ENCODE measurements at places on chromosomes 2 and 18.

- no peak for DNase-seq
Observed at GRCh38 chr18:79107886-79108285, 38.7 kb downstream of the ATP9B start.

GRCh38 chr2:172395503-172395902 lies 31.9 kb upstream of the ITGA6 start:
- DNase-seq = no peak

DNA sequence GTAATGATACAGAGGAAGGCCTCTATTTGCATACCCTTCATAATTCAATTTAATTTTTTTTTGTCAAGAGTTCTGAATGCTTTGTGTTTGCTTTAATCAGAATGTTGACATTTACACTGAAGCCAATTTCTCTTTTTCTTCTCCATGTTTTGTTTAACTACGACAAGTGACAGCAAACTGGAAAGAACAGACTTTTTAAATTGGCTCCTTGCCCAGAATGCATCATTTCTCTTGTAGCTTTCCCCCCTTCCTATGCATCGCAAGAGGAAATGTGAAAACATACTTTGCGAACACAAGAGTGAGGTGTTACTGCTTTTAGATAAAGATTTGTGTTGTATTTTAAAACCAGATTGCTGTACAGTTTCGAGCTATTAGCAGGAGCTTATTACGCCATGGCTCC lies 955.2 kb upstream of the CELF4 start:
- DNase-seq = no peak

- DNase-seq = no peak
Observed at GRCh38 chr2:232449964-232450363, 6.0 kb upstream of the ALPI start.

DNA sequence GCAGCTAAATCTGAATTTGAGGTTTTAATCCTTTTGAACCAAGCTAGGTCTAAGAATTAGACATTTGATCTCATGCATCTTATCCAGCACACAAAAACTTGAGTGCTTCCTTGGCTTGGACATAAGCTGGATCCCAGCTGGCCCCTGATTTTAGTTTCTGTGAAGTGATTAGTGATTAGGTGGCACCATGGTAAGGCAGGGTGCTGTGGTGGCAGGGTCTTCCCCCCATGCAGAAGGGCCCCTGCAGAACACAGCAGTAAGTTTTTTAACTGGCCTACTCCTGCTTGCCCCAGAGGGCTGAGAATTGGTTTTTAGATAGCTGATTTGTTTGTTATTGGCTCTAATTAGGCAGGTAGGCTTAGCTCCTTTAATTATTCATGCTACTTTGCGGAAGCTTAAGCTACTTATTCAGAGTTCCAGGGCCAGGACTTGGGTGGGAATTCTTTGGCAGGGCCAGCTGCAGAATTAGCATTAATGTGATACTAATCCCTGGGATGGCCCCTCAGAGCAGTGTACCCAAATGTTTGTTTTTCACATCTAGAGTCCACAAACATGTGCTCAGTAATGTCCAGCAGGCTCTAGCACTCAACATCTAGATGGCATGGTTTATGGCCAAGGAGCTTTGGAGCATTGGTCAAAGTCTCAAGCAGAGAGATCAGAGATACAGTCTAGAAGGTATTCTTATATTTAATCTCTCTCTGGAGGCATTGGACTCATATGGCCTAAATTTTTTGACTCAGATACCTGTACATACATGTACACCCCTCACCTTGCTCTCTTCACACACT lies 99.6 kb downstream of the FMNL2 start:
- DNase-seq = no peak

- DNase-seq = no peak
Observed at GRCh38 chr18:49742316-49743116, 70.8 kb downstream of the ACAA2 start.

DNA sequence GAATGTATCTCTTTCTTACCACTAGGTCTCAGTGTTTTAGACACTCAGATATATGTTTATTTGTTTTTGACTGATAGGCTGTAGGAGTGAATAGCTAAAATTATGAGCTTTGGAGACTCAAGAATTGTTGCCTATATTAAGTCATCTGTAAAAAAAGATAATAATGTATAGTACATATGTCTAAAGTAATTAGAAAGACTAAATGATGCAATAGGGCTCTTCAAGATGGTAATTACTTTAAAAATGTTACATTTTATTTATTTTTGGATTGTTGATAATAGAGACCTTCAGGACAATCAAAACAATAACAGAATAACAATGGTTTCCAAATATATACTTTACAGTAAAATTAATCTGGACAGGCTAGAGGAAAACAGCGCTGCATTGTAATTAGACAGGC lies 19.9 kb upstream of the SCN7A start:
- DNase-seq = no peak

DNA sequence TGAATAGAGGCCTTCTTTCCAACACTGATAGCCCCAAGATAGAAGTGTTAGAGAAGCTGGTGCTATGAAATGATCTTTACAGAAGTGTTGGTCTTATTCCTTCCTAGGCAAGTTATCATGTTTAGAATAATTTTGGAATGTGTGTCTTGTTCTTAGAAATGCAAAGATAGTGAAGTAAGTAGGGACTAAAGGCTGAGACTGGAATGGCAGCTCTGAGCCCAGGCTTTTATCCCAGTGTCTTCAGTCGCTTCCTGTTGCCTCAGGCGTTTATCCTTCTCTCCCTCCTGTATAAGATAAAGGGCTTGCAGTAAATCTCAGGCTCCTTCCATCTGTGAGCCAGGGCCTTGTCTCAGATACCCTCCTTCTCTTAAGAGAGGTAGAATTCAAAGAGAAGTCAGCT lies 218.1 kb downstream of the TPGS2 start:
- no peak for DNase-seq

DNA sequence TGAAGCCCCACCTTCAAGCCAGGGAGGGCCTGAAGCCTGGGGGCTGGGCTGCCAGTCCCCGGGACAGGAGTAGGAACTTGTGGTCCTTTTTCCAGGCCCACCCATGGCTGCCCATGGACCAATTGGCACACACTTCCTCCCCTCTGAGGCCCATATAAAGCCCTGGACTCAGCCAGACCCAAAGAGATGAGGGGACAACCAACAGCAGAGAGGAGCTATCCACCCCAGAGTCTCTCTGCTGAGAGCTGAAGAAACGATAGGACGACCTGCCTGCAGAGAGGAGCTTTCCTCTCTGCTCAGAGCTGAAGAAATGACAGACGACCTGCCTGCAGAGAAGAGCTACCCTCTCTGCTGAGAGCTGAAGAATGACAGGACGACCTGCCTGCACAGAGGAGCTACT lies 43.8 kb upstream of the PEX13 start:
- DNase-seq = no peak

GRCh38 chr2:29011418-29012060 lies 30.4 kb downstream of the TOGARAM2 start:
- no peak for DNase-seq

GRCh38 chr2:231003186-231003585 lies 7.3 kb downstream of the SPATA3 start:
- DNase-seq = no peak

DNA sequence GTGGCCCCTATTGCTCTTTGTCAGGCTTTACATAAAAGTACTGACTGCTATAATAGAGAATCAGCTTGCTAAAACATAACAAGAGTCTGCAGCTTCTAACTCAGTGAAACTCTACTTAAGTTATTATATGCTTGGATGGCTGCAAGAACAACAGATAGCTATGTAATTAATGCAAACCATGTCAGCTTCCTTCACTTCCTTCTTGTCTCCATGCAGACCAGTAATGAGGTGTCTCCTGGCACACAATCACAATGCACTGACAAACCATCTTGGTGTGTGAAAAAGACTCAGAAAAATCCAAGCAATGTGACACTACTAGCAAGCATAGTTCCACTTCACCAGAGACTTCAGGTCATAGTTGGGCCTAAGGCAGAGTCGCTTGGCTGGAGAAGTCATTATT lies 2068.9 kb upstream of the PIK3C3 start:
- DNase-seq = no peak

- DNase-seq = no peak
Observed at GRCh38 chr2:30769481-30769780, 37.8 kb downstream of the CAPN13 start.

DNA sequence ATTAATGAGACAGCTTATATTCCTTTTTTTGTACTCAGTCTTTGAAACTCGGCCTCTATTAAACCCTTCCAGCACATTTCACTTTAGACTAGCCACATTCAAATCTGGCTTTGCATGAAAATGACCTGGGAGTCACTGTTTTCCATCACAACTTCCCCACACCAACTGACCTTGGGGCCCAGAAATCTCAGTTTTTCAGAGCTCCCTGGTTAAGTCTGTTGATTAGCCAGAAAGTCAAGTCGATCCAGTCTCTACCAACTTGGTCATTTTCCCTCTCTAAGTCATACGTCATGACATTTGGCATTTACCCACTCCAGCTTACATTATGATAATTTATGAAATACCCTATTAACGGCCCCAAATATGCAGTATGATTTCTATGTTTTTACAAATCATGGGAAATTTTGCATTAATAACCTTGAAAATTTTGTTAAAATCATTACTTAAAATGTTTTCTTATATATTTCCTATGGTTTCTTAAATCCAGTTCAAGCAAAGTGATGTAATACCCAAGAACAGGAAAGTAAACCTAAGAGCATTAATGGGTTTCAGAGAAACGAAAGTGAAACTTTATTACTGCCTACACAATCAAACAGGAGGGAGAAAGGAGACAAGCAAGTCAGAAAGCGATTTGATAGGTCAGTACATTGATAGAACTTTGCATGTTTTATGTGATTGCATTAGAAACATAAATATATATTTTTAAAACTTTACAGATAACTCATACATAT lies 77.1 kb downstream of the SPATS2L start:
- DNase-seq = no peak

- no peak for DNase-seq
Observed at GRCh38 chr2:85257359-85257969, 70.3 kb downstream of the TGOLN2 start.

GRCh38 chr2:238039985-238040384 lies 20.8 kb upstream of the SCLY start:
- DNase-seq = no peak

DNA sequence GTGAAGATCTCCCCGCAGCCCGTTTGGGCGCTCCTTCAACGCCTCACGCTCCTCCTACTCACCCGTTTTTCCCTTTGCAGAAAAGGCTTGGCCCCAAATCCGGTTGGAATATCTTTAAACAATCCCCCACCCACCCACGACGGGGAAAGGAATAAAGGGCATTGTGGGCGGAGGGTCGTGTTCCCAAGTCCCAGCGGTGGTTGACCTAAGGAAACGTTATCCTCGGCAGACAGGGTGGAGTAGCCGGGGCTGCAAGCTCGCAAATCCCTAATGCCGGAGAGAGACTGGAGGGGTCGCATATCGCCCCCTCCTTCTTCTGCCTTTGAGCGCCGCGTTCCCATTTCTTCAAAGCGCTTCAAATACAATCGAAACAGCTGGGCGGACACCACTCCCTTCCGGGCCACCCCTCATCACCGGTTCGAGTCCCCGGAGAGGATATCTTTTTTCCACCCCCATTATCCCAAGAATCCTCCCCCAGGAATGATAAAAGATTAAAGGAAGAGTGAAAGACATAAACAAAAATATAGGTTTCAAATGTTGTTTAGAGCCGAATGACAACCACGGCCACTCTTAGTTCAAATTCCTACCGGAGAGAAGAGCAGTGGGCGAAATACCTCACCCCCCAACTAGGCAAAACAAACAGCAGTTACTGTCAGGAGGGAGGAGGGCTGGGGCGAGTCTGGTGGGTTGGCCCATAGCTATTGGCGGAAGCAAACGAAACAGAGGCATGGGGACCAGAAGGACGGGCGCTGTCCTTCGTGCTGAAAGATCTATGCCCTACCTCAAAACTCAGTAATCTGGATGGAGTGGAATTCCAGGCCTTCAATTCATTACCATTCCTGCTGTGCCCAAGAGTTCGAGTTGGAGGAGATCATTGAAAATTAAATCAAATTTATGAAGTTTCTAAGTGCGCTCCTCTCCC lies 2.8 kb upstream of the GAD1 start:
- DNase-seq = no peak

GRCh38 chr18:42183746-42184145 lies 228.7 kb downstream of the PIK3C3 start:
- no peak for DNase-seq

GRCh38 chr2:139099721-139100120 lies 319.5 kb upstream of the NXPH2 start:
- no peak for DNase-seq

GRCh38 chr2:197205585-197206215 lies 104.9 kb downstream of the ANKRD44 start:
- DNase-seq = no peak
